ENCODE measurements at places on chromosomes 11 and 22.

GRCh38 chr22:49657974-49658590, 169.6 kb downstream of the BRD1 start:
- no peak for DNase-seq

DNA sequence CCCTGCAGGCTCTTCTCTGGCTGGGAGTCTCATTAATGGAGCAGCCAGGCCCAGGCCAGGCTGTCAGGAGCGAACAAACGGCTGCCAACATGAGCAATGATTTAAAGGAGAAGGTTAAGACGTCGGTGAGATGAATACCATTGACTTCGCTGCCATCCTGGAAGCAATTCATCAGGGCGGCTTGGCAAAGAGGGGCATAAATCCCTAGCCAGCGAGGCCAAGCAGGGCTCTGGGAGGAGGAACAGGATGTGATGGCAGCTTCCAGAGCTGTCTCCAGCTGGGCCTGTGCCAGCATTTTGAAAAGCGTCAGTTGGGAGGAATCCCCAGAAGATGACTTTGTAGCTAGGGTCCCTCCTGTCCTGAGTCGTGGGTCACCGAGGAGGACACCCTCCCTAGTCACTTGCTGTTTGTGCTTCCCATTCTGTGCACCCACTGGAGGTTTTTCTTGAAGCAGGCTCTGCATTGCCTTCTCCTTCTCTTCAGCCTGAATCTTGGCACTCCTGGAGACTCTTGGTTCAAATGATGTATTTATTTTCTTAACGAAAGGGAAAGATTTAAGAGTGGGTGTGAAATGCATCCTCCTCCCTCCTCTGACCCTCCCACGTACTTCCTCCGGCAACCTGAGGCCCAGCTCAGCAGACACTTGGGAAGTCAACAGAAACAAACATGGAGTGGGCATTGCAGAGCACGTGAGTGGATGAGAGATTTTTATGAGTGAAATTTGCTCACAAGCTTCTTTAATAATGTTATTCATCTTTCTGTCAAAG, 476.3 kb upstream of the CADM1 start:
- DNase-seq, result no peak

- DNase-seq, result no peak
Measured at GRCh38 chr11:113184498-113184897, 129.9 kb upstream of the TTC12 start.

GRCh38 chr22:28246397-28246796, 327.3 kb upstream of the PITPNB start:
- DNase-seq, result no peak

- no peak for DNase-seq
Measured at GRCh38 chr11:132005887-132006286, 635.5 kb downstream of the NTM start.

DNA sequence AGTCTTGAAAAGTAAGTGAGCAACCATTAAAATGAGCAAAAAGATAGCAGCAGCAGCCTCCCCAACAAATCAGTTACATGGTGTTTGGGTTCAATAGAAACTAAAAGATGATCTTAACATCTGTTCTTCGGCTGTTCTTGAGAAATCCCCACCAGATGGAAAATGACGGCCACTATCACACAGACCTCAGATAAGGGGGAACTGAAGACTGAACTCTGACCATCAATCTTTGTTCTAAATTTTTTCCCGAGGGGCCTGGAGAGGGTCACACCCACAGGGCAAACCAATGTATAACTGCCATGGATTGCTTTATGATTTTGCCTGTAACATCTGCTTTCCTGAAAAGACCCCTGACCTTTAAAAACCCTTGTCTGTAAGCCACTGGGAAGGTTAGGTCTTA, 624.8 kb upstream of the KIRREL3 start:
- DNase-seq, result no peak

DNA sequence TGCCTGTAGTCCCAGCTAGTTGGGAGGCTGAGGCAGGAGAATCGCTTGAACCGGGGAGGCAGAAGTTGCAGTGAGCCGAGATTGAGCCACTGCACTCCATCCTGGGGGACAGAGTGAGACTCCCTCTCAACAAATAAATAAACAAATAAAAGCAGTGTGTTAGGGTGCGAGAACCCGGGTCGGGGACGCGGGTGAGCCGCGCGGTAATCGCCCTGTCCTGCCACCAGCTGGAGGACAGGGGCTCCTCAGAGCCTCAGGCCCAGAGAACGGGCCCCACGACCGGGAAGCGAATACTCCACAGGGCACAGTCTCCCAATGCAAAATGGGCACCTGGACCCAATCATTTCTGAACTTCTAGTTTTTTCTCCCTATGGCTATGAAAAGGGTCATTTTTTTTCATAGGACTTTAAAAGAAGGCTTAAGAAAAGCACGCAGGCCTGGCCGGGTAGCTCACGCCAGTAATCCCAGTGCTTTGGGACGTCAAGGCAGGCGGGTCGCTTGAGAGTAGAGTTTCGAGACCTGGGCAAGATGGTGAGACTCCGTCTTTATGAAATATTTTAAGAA, 744 bp upstream of the MCM5 start:
- no peak for DNase-seq

DNA sequence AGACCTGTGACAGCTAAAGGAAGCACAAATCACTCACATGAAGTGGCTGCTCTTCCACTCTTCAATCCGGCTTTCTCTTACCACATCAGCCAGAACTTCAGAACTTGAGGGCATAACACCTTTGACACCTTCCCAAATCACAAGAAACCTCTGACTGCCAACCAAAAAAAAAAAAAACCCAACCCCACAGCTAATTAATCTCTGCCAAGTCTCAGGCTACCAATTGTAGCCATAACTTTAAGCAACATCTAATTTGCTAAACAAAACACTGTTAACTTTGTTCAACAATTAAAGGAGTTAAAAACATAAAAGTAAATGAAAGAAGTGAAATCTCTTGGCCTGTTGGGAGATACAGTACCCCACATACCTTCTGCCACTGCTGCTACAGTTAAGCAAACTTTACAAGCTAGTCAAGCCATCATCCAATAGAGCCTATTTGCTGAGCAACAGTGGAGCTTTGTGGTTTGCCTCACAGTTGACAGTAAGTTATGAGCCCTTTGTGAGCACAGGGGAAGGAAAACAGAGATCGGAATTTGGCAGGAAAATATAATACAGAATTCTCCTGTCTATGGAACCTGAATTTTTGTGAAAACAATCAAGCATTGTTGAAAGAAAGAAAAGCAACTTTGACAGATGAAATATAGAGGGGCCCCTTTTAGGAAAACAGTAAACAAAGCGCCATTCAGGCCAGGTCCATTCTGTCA, at the start of gene SOX6:
SOX6 (minus strand) TSS at position 490 of the 704 bp plus-strand sequence. CDS start 15,298 bp downstream, outside the sequence.
- DNase-seq, result no peak

DNA sequence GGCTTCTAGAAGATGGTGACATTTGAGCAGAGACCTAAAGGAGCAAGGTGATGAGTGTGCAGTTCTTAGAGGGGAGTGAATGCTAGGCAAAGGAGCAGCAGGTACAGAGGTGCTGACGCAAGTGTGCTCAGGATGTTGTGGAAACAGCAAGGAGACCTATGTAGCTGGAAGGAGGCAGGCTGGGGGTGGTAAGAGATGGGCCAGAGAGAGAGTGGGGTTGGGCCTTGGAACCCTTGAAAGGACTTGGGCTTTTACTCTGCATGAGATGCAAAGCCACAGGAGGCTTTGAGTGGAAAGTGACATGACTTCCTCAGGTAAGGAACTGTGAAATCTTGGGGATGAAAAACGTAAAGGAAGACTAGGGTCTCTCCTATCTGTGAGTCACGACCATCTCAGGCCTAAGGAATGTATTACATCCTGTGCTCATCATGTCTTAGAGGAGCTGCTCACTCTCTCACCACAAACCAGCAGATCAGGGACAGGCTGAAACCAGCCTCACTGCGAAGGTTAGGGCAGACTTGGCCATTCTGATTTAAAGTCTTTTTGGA, 65.4 kb downstream of the MICAL2 start:
- DNase-seq, result no peak

- no peak for DNase-seq
Measured at GRCh38 chr11:124825876-124826275, 25.7 kb upstream of the MSANTD2 start.

DNA sequence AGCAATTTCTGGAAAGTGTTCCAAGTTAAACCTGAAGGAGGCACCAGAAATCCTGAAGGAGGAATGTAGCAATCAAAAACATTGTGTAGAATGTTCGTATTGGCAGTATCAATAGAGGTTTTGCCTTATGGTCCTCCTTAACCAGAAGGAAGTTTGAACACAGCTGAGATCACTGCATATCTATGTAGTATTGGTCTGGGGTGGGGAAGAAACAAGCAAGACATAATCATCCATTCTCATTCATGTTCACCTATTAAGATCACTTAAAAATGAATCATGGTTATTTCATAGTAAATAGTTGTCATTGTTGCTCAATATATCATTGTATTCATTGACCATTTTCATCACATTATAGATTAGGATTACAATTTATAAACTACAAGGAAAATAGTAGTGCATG, 160.5 kb downstream of the DDX10 start:
- DNase-seq, result no peak

GRCh38 chr11:9069862-9070470, 21.4 kb downstream of the SCUBE2 start:
- DNase-seq, result no peak

- DNase-seq, result no peak
Measured at GRCh38 chr11:45210846-45211245, 64.4 kb downstream of the PRDM11 start.

- DNase-seq, result no peak
Measured at GRCh38 chr11:39804271-39804670, 1655.2 kb downstream of the LRRC4C start.

- no peak for DNase-seq
Measured at GRCh38 chr11:133681901-133682300, 149.6 kb upstream of the OPCML start.

GRCh38 chr22:22753526-22754267, 109.3 kb downstream of the GGTLC2 start:
- peak; percentile 75 for DNase-seq

GRCh38 chr11:35800970-35801953, 138.7 kb downstream of the TRIM44 start:
- DNase-seq, result no peak

- DNase-seq, result no peak
Measured at GRCh38 chr11:5923427-5923776, 18.6 kb upstream of the OR56A3 start.

- peak; percentile 10 for DNase-seq
Measured at GRCh38 chr11:118609380-118610224, 2.2 kb downstream of the PHLDB1 start.

DNA sequence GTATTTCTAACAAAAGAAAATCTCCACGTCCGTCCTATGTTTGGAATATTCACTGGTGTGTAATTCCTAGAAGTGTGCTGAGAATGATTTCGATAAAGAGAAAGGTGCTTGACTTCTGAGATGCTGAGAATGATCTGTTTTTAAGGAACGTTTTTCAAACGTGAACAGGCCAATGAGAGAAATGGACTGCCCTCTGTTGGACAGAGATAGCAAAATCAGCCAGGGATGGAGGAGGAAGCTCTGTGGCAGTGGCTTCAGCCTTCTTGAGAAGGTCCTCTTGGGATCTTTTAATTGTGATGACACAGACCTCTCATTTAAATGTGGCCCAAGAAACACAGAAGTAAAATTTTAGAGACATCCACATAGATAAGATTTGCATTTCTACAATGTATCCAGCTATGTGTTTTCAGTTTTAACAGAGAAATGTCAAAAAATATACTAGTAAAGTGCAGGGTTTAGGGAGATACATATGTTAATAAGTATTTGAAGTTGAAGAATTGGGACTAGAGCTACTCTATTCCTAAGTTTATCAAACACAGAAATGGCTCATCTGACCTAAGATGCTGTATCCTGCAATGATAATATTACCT, 84.0 kb upstream of the RCN1 start:
- no peak for DNase-seq

- DNase-seq, result no peak
Measured at GRCh38 chr11:86091566-86091965, 22.7 kb upstream of the PICALM start.

Measured in stimulated activated naive CD4-positive, alpha-beta T cell treated with Interleukin-2 at 50 U/mL for 16 hours (primary cell).